ENCODE measurements at places on chromosomes 4 and X. TPM values are rescaled to one million over a fixed set of nuclear protein-coding genes. Genes with fewer than 3 reads are reported as not detected.
A peak's percentile ranks its signal among the peaks of the same experiment; 100 is the strongest.

DNA sequence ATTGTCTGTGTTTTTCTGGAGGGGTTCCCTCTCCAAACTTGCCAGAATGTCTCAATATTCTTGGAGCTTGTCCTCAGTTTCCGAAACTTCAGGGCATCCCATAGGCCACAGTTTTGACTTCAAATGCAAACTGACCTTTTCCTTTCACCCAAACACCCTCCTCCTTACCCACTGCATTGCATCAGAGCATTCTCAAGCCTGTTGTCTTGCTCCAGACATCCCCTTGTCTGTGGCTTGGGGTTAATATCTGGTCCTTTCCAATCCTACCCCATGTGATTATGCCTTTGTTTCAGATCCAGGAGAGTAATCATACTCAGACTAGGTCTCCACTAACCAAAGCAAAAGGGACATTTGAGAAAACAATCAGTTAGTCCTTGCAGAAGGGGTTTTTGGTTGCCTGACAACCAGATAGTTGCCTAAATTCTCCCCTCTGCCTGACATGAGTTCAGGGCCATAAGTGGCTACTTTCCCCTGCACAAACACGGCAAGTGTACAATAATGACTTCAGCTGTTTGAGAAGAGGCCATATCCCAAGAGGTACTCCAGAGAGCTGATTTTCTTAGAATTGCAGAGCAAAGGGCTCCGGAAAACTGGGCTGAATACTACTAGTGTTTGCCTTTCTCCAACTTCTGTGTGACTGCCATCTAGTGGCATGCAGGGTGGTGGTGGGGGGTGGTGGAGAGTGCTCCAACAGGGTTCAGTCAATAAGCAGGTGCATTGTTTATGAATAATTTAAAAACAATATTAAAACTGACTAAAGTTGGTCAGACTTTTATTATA, 130.2 kb downstream of the CHRDL1 start:
- H3K36me3 ChIP-seq, result no peaks in the 10 kb centered on the region
- DNase-seq, result no peak
- no peak overlapping the region for H3K4me3 ChIP-seq
- H3K27ac ChIP-seq, result no peak overlapping the region
- H3K27me3 ChIP-seq, result no peaks in the 10 kb centered on the region

DNA sequence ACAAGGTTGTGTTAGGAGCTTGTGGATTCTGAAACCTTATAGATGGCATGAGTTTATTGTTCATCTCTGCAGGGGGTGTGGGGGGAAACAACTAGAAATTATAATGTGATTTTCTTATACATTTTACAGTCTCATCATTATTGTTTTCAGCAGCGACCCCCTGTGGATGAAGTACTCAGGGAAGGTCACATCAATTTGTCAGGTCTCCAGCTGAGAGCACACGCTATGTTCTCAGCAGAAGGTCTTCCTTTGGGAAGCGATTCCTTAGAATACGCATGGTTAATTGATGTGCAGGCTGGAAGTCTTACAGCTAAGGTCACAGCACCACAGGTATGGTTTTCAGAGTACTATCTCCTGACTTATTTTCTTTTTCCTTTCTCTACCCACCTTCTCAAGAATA, 72.2 kb downstream of the BLTP1 start:
- H3K36me3 ChIP-seq, result no peaks in the 10 kb centered on the region
- H3K4me3 ChIP-seq, result no peak overlapping the region
- DNase-seq, result no peak
- no peaks in the 10 kb centered on the region for H3K27me3 ChIP-seq
- H3K4me1 ChIP-seq, result no peaks in the 10 kb centered on the region

The DUX4 gene
- total RNA-seq, result not detected

GRCh38 chr4:24477919-24478318, 106.4 kb downstream of the DHX15 start:
- no peaks in the 10 kb centered on the region for H3K27me3 ChIP-seq
- no peaks in the 10 kb centered on the region for H3K36me3 ChIP-seq
- no peaks in the 10 kb centered on the region for H3K4me1 ChIP-seq
- no peak overlapping the region for H3K27ac ChIP-seq

The MMRN1 gene
- total RNA-seq, result 27.0 TPM

DNA sequence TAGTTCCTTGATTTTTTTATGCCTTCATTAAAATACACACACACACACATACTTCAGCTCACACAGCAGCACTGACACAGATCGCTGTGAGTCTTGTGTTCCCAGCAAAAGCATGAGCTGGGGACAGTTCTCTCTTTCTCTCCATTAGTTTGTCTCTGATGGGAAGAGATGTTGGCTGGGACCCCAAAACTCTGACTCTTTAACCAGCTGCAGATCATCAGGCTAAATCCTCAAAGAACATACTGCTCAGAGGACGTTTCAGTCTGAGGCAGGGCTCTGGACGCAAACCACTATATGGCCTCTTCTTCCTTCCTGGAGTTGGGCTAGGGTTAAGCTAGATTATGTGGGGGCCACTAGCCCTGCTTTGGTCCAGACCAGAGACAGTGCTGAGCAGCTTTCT, 109.6 kb downstream of the NHSL2 start:
- DNase-seq, result no peak
- no peaks in the 10 kb centered on the region for H3K27me3 ChIP-seq
- H3K36me3 ChIP-seq, result no peaks in the 10 kb centered on the region
- H3K4me1 ChIP-seq, result no peaks in the 10 kb centered on the region
- no peak overlapping the region for H3K4me3 ChIP-seq
- no peak overlapping the region for H3K27ac ChIP-seq

- no peak overlapping the region for H3K4me3 ChIP-seq
- no peaks in the 10 kb centered on the region for H3K4me1 ChIP-seq
- no peak overlapping the region for H3K27ac ChIP-seq
Measured at GRCh38 chrX:19709812-19710518, 177.4 kb downstream of the SH3KBP1 start.

- H3K27ac ChIP-seq, result no peak overlapping the region
- no peaks in the 10 kb centered on the region for H3K4me1 ChIP-seq
- no peak overlapping the region for H3K4me3 ChIP-seq
- H3K27me3 ChIP-seq, result no peaks in the 10 kb centered on the region
Measured at GRCh38 chr4:53863736-53864365, 200.6 kb downstream of the CHIC2 start.

The CLDN34 gene
- total RNA-seq, result not detected

- H3K4me3 ChIP-seq, result peak overlapping the region; percentile 6
- no peaks in the 10 kb centered on the region for H3K36me3 ChIP-seq
- no peaks in the 10 kb centered on the region for H3K4me1 ChIP-seq
- peak overlapping the region; percentile 75 for H3K27ac ChIP-seq
- DNase-seq, result peak; percentile 51
- H3K27me3 ChIP-seq, result no peaks in the 10 kb centered on the region
Measured at GRCh38 chr4:6688879-6689505, 4.7 kb upstream of the S100P start.

DNA sequence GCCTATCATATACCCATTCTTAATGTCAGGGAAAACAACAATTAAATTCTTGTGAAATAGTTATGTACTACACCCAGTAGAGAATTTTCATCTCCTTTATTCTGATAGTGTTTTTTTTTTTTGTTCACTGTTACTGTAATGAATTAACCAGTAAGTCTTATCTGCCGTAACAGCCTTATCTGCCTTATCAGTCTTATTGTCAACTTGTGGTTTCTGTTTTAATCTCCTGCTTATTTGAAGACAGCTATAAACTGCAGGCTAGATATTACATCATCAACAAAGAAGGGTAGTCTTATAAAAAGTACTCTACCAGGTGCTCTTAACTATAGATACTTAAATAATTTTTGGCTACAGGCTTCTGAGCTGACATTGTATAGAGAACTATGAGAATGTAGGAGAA, 79.5 kb downstream of the MAGEB5 start:
- no peaks in the 10 kb centered on the region for H3K27me3 ChIP-seq
- no peak overlapping the region for H3K4me3 ChIP-seq
- H3K4me1 ChIP-seq, result no peaks in the 10 kb centered on the region
- no peaks in the 10 kb centered on the region for H3K36me3 ChIP-seq
- no peak overlapping the region for H3K27ac ChIP-seq

DNA sequence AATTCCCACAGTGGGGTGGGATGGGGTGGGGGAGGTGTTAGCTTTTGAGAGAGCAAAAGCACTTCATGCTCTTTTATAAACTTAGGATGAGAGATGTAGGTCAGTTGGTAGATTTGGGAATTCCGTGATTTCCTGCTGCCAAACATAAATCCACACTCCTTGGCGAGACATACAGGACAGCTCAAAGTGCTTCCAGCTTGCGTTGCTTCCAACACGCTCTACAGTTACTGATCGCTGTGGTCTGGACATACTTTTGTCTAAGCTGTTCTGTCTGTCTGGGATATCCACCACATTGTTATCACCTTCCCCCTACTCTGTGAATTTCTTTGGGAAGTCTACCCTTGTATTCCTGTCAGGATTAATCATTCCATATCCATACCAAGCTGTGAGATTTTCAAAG, 117.5 kb downstream of the RAPGEF2 start:
- H3K27me3 ChIP-seq, result no peaks in the 10 kb centered on the region
- no peaks in the 10 kb centered on the region for H3K4me1 ChIP-seq
- DNase-seq, result no peak
- no peaks in the 10 kb centered on the region for H3K36me3 ChIP-seq

- no peaks in the 10 kb centered on the region for H3K4me1 ChIP-seq
- H3K27ac ChIP-seq, result no peak overlapping the region
- DNase-seq, result no peak
- H3K36me3 ChIP-seq, result no peaks in the 10 kb centered on the region
- H3K4me3 ChIP-seq, result no peak overlapping the region
- H3K27me3 ChIP-seq, result no peaks in the 10 kb centered on the region
Measured at GRCh38 chr4:69888336-69888735, 28.4 kb upstream of the SULT1E1 start.

The XAGE1A gene
- not detected for total RNA-seq

GRCh38 chr4:22625311-22625710, 67.4 kb upstream of the GBA3 start:
- H3K36me3 ChIP-seq, result no peaks in the 10 kb centered on the region
- H3K4me1 ChIP-seq, result no peaks in the 10 kb centered on the region
- no peaks in the 10 kb centered on the region for H3K27me3 ChIP-seq
- H3K27ac ChIP-seq, result no peak overlapping the region
- no peak for DNase-seq

The WWC2 gene
- total RNA-seq, result 4.6 TPM

DNA sequence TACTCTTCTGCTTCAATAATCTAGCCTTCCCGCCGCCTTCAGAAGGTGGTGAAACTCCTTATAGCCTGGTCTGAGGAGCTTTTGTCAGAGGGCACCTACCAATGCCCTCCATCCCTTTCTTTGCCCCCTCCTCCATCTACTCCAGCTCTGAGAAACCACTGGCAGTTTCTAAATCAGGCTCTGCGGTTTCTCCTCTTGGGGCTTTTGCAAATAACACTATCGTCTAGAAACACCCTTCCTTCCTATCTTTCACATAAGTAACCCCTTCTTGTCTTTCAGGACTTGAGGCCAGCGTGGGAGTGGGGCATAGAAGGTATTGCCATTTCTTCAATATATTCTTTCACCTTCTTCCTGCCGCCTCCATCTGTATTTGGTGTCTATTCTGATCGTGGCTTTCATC, 1.2 kb upstream of the EFHC2 start:
- no peak overlapping the region for H3K4me3 ChIP-seq
- H3K27me3 ChIP-seq, result no peaks in the 10 kb centered on the region
- no peak overlapping the region for H3K27ac ChIP-seq
- H3K36me3 ChIP-seq, result no peaks in the 10 kb centered on the region
- no peaks in the 10 kb centered on the region for H3K4me1 ChIP-seq

DNA sequence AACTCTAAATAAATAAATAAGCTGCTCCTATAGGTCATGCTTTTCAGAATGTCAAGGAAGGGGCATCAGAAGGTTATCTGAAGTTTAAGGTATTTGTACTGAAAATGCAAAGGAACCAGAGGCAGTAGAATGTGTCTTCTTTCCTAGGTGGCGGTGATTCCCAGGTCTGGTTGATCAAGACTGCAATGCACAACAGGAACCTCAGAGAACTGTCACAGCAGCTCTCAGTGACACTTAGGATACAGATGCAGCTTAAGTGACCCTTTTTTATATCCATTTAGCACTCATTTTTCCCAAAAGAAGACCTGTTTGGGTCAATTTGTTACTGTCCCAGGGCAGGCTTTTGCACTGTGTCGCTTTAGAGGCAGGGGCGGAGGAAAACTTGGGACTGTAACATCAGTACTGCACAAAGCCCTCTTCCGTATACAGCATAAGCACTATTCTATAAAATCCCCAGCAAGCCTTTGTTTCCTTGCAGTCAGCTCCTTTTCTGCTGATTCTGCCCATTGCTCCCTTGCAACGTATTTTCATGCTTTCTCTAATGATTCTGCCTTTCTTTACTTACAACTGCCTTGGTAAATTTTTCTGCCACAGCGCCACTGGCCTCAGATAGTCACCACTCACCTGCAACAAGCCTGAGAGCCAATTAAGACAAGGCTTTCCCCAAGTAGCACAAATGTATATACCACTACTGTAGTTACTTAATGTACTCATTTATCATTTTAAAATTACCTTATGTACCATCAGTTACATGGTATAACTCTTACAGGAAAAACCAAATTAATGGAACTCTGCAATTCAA, 1.5 kb upstream of the MND1 start:
- H3K27ac ChIP-seq, result no peak overlapping the region
- H3K4me1 ChIP-seq, result no peaks in the 10 kb centered on the region
- no peak for DNase-seq
- H3K27me3 ChIP-seq, result no peaks in the 10 kb centered on the region
- no peaks in the 10 kb centered on the region for H3K36me3 ChIP-seq
- no peak overlapping the region for H3K4me3 ChIP-seq

The GABRG1 gene
- not detected for total RNA-seq

DNA sequence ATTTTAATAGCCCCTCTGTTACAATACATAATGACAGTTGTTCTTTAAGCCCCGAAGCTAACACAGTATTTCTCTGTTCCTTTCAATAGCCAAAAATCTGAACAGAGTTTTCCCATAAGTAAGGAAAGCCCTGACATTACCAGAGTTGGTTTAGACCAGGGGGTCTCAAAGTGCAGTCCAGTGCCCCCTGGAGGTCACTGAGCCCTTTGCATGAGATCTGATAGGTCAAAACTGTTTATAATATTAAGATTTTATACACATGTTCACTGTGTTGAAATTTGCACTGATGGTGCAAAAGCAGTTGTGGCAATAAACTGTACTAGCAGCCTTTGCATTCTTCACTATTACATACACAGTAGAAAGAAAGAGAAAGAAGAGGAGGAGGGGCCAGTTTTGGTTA, 177.1 kb downstream of the SPANXN3 start:
- no peak for DNase-seq
- no peaks in the 10 kb centered on the region for H3K36me3 ChIP-seq
- no peaks in the 10 kb centered on the region for H3K27me3 ChIP-seq

- H3K27ac ChIP-seq, result no peak overlapping the region
- H3K4me1 ChIP-seq, result no peaks in the 10 kb centered on the region
- no peaks in the 10 kb centered on the region for H3K36me3 ChIP-seq
Measured at GRCh38 chr4:111689214-111689613, 456.0 kb upstream of the FAM241A start.

GRCh38 chrX:148784856-148785255, 284.4 kb downstream of the AFF2 start:
- H3K4me1 ChIP-seq, result no peaks in the 10 kb centered on the region
- no peaks in the 10 kb centered on the region for H3K36me3 ChIP-seq
- no peaks in the 10 kb centered on the region for H3K27me3 ChIP-seq

DNA sequence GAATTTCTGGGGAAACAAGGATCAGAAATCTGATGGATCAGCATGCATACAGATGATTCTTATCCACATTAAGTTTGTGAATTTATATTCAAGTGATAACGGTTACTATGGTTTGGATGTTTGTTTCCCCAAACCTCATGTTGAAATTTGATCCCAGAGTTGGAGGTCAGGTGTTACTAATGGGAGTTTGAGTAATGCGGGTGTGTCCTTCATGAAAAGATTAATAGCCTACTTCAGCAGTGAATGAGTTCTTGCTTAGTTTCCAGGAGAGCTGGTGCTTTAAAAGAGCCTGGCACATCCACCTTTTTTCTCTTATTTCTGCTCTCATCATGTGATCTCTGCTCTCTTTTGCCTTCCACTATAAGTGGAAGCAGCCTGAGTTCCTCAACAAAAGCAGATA, 712.4 kb downstream of the IL1RAPL1 start:
- DNase-seq, result no peak
- H3K27ac ChIP-seq, result no peak overlapping the region
- no peaks in the 10 kb centered on the region for H3K27me3 ChIP-seq
- no peak overlapping the region for H3K4me3 ChIP-seq

All from Peyer's patch (tissue), 4 donors.